ENCODE measurements at places on chromosomes 13 and 19.

DNA sequence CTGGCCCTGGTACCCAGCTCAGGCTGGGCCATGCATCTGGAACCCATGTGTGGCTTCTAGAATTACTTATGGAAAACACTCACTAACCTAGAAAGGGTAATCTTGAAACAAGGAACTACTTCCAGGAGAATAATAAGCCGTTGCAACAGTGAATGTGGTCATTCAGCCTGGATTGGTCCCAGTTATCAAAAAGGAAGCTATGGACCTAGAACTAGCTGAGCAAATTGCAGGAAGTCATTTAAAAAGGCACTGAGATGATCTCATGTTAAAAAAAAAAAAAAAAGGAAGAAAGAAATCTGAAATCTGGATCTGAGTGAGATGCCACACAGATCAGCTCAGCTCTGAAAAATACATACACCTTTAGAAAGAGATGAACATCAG lies 59.6 kb downstream of the DCT start:
- DNase-seq, result no peak

DNA sequence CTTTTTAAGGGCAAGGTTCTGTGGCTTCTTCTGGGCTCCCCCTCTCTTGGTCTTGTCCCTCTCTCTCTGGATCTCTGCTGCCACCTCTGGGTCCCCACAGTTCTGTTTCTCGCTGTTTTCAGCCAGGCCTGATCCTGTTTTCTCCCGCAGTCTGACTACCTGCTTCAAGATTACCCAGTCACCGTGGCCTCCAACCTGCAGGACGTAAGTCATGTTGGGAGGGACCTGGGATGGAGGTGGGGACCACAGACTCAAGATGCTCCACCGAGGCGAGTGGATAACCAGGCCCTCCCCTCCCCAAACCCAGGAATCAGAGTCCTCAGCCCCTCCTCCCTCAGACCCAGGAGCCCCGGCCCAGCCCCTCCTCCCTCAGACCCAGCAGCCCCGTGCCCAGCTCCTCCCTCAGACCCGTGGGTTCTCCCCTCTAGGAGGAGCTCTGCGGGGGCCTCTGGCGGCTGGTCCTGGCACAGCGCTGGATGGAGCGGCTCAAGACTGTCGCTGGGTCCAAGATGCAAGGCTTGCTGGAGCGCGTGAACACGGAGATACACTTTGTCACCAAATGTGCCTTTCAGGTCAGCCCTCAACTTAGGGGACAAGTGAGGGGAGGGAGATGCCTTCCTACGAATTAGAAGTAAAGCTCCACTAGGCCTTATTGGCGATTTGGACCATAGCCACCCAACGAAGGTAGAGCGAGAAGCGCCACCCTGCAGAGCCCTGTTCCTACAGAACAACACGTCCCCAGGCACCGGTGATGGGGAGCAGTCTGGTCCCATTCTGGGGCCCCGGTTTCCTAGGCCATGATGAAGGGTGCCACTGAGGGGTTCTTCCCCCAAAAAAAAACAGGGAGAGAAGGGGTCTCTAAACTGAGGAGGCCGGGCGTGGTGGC lies 2.2 kb downstream of the FLT3LG start:
- peak; percentile 75 for DNase-seq

GRCh38 chr13:57630661-57631595 lies 616 bp upstream of the PCDH17 start:
- DNase-seq, result peak; percentile 53

DNA sequence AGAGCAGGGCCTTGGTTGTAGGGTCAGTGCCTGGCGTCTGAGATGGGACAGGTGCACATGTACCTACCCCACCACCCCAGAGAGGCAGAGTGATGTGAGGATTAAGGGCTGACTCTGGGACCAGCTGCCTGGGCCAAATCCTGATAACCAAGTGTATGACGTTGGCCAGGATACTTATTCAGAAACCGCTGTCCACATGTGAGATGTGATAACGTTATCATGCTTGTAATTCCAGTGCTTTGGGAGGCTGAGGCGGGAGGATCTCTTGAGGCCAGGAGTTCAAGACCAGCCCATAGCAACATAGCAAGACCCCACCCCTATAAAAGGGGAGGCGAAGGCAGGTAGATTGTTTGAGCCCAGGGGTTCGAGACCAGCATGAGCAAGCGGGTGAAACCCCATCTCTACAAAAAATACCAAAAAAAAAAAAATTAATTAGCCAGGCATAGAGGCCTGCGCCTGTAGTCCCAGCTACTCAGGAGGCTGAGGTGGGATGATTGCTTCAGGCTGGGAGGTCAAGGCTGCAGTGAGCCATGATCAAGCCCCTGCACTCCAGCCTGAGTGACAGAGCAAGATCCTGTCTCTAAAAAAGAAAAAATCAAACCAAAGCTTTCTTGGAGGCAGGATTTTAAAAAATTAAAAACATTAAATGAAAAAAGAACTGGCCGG lies 10.0 kb downstream of the ADGRE5 start:
- no peak for DNase-seq

DNA sequence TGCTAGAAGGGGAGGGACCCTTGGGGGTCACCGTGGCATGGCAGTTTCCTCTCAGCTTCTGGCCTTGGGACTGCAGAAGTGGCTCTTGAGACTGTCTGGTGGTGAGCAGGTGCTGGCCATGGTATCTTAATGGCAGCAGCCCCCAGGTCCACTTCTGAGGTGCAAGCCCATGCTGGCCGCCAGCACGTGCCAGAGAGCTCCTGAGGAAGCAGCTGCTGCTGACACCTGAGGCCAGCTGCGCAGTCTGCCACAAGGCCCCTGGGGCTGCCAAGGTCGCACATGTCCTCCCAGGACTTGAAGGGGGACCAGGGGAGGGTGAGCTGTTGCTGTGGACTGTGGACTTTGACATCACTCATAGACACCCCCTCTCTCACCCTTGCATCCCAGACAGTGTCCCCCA lies 48.0 kb downstream of the NFIX start:
- no peak for DNase-seq

- DNase-seq, result no peak
Observed at GRCh38 chr19:56176881-56177280, 1.1 kb downstream of the GALP start.

DNA sequence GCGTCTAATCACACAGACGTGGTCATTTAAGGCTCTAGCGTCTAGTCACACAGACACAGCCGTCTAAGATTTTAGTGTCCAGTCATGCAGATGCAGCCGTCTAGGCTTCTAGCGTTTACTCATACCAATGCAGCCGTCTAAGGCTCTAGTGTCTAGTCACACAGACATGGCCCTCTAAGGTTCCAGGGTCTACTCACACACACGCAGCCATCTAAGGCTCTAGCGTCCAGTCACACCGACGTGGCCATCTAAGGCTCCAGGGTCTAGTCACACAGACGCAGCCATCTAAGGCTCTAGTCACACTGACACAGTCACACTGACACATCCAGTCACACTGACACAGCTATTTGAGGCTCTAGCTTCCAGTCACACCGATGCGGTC lies 55.7 kb downstream of the KLF2 start:
- no peak for DNase-seq

DNA sequence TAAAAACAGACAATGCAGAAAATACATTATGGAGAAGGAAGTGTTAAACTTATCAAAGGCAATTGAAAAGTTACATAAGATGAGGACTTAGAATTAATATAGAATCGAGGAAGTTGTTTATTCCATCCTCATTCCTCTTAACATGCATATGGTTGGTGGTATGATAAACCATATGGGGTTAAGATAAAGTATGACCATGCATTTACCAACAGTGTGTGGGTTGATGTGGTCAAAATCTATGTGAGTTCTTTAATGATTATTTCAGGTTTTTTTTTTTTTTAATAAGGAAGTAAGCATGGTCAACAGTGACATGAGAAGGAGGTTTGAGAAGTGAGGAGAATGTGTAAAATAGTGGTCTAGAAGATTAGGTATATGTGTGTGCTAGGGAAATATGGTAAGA lies 94.5 kb downstream of the TDRD3 start:
- DNase-seq, result no peak

GRCh38 chr13:76523740-76524340 lies 362.4 kb downstream of the KCTD12 start:
- peak; percentile 9 for DNase-seq

DNA sequence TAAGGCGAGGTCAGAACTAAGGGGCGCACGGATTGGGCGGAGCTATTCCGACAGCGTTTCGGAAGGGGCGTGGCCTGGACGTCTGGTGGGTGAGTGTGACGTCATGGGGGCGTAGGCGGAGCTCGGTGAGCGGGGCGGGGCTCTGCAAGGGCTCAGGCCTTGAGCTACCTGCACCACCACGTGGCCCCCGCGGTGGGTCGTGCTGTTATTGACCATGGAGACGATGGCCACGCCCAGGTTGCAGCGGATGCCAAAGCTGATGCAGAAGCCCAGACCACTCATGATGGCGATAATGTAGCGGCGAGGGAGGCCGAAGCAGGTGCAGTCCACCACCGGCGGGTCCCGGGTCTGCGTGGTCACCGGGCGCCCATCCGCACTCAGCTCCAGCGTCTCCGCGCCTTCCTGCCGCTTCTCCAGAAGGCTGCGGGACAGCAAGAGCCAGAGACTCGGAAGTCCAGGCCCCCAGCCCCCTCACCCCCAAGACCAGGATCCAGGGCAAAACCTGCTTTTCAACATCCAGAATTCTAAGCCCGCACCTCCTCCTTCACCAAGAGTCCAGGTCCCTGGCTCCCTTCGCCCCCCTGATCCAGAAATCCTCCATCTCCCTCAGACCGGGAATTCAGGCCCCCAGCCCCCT lies 4.8 kb downstream of the SLC17A7 start:
- no peak for DNase-seq

DNA sequence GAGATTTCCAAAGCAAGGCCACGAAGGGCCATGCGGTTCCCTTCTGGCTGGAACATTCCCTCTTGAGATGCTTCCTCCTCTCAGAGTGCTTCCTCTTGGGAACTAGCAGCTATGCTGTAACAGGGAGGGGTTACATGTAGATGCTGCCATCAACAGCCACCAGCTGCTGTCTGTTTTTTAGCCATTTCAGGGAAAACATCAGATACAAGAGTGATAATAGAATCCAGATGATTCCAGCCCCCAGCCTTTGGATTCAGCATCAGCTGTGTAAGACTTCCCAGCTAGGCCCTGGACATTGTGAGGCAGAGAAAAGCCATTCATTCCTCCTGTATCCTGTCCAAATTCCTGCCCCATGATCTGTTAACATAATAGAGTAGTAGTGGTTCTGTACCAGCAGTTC lies 8.2 kb upstream of the ZNF177 start:
- no peak for DNase-seq

GRCh38 chr13:31797154-31797775 lies 57.9 kb downstream of the RXFP2 start:
- peak; percentile 49 for DNase-seq

GRCh38 chr13:99367663-99368448 lies 60.7 kb upstream of the GPR183 start:
- DNase-seq, result no peak

DNA sequence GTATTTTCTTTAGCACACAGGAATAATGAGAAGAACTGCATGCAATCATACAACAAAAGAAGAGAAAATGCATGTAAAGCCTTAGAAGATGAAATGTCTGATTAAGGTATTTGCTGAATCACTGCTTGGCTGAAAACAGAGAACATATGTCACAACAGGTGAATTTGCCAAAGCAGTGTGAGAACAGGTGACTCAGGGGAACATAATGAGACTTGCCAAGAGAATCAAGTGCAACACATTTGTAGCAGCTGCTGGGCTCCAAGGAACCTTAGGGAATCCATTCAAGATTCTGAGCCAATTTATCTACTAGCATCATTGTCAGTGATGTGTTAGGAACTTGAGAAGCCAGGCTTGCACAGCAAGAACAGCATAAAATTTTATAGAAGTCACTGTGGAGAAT lies 273.1 kb downstream of the PCDH20 start:
- peak; percentile 12 for DNase-seq

GRCh38 chr19:42544146-42544545 lies 15.9 kb upstream of the CEACAM1 start:
- no peak for DNase-seq

- no peak for DNase-seq
Observed at GRCh38 chr19:6481541-6482342, at the start of gene DENND1C. DENND1C (minus strand) TSS chr19:6481787; CDS start chr19:6481695, 92 bp downstream.

DNA sequence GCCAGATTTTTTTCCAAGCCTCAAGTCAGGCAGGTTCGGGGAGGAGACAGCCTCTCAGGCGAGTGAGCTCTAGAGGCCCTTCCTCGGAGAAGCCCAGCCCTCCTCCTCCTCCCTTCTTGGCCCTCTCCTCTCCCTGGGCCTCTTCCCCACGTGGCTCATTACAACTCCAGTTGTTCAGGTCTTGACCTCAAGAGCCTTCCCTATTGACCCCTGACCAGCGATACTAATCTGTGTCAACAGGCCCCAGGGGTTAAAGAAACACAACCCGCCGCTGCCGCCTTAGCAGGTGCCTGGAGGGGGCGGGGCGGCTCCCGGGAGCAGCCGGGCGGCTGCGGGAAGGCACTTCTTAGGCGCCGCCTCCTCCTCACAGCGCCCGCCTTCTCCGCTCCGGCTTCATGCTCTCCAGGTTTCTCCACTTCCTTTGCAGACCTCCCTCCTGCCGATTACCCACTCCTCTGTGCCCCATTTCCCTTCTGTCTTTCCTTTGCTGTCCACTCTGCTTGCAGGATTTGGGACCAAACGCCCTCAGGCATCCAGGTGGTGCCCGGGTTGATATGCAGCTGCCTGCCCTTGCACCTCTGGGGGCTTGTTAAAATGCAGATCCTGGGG lies 51.0 kb downstream of the LYL1 start:
- DNase-seq, result peak; percentile 76

GRCh38 chr13:87107651-87108050 lies 563.5 kb upstream of the SLITRK5 start:
- peak; percentile 52 for DNase-seq

GRCh38 chr13:113939944-113940297 lies 34.0 kb downstream of the C13orf46 start:
- no peak for DNase-seq

- DNase-seq, result peak; percentile 40
Observed at GRCh38 chr19:18029617-18030338, 21.8 kb downstream of the ARRDC2 start.
